ENCODE measurements at places on chromosomes 4 and X. TPM values are rescaled to one million over a fixed set of nuclear protein-coding genes. Genes with fewer than 3 reads are reported as not detected.

The F8A2 gene
- total RNA-seq: not detected

The HPGDS gene
- total RNA-seq: not detected

The HEPH gene
- total RNA-seq: not detected

The RAB40AL gene
- 0.21 TPM for total RNA-seq

The UGT2A1 gene
- not detected for total RNA-seq

The GPRASP2 gene
- total RNA-seq: 1.2 TPM

The HPSE gene
- total RNA-seq: 7.8 TPM

The GAGE13 gene
- total RNA-seq: not detected

GRCh38 chrX:31213941-31214340 is 142.1 kb upstream of the FTHL17 start:
- no peak for DNase-seq

DNA sequence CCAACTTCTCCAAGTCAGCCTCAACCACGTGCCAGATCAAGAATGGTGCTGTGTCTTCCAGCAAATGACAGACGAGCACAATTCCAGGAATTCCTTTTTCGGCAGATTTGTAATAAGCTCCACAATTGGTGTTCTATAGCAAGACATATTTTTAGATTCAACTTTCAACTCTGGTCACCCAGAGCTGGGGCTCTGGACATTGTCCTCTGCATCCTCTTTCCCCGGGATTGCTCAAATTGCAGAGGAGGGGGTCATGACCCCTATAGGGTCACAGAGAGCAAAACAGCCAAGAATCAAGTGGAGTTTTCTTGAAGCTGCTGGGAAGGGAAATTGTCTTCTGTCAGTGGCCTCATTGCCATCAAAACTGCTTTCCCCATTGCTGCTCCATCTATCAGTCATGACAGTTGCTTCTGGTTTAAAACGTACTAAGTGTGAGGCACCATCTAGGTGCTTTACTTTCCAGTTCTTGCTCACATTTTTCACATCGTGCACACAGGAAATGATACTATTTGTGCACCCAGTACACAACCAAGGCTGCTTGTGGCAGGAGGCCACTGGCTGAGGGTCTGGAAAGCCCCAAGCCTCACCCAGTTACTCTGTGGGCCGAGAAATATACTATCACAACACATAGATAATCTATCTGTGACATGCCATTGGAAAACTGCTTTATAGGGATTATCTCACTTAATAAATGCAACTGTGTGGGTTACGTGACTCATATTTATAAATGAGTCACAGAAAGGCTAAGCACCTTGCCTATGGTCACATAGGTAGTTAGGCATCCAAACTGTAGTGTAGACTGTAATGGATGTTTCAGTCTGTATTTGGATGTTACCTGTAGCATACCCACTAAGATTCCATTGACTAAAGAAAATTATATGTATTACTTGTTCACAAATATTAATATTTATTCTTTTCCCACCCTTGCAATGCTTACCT is 91.7 kb upstream of the PHOX2B start:
- peak; percentile 5 for DNase-seq

- no peak for DNase-seq
Measured at GRCh38 chrX:30939928-30940327, 50.9 kb upstream of the TAB3 start.

DNA sequence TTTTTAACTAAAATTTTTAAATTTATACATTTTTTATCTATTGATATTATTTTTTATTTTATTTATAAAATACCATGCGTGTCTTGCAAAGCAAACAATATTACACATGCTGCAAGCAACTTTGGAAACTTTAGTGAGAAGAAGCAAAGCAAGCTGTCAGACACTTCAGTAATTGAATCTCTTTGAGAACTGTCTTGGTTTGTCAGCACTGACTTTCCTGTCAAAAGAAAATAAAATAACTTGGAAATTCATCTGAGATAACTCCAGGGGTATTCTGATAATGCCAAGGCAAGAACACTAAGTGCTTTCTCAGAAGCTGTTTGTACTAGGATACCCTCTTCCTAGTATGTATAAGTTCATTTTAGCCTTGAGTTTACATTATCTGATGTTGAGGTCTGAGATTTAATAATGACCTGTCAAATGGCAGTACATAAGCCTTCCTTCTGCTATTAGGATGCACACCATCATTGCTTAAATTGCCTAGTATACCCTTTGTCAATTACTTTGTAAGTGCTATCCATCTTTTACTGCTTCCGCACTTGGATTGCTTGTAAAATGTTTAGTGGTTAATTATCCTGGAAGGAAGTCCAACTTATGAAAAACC is 624.2 kb upstream of the AGA start:
- no peak for DNase-seq

- DNase-seq: no peak
Measured at GRCh38 chr4:79088946-79089691, 149.9 kb upstream of the PAQR3 start.

GRCh38 chr4:127309369-127310102 is 323.2 kb upstream of the INTU start:
- DNase-seq: no peak

DNA sequence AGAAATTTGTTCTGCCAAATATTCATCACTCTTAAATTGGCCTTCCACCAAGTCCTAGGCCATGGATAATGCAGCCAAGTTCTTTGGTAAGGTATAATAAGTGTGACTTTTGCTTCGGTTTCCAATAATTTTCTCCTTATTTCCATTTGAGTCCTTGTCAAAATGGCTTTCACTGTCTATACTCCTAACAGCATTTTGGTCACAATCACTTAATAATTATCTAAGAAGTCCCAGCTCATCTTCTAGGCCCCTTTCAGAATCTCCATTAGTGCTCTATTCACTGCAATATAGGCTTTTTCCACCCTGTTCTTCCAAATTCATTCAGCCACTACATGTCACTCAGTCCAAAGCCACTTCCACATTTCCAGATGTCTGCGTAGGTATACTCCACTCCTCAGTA is 51.0 kb upstream of the SPIN4 start:
- no peak for DNase-seq

DNA sequence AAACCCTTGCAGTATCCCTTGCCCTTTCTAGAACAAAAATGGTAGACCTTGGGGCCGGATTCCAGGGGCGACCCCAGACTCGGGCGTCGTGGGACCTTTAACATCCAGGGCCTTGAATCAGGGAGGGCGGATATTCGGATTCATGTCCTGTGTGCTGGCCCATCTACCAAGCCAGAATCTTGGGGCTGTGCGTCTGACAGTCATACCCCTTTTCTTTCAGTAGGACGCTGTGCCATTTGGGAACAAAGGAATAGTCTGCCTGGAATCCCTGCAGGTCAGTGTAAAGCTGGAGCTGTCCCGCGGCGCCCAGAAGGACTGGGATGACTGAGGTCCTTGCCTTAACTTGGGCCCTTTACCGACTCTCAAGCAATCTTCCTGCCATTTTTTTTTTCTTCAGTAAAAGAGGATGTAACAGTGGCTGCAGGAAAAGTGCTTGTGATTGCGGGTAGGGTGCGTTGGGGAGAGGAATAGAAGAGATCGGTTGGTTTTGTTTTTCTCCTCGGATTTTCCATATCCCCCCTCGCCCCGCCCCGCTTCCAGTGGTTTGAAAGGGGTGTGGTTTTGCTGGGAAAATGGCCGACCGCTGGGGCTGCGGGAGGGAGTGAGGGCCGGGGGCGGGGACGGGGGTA is 518 bp downstream of the ARMCX1 start:
- no peak for DNase-seq

- DNase-seq: no peak
Measured at GRCh38 chr4:105807496-105807895, 87.8 kb upstream of the NPNT start.

DNA sequence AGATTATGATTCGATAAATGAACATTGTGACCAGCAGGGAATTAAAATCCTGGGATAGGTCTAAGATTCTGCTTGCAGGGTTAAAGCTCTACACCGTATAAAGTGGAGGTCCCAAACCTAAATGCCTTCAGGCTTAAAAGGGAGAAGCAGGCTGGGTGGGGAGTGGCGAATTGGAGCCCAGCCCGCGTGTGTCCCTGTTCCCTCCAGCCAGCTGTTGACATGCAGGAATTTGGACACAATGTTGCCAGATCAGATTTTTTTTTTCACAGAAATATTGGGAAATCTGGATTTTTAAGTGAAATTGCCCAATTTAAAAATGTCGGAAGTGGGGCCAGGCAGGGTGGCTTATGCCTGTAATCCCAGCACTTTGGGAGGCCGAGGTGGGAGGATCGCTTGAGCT is 60.5 kb downstream of the ELF4 start:
- DNase-seq: no peak

GRCh38 chr4:178808106-178808505 is 1365.9 kb upstream of the AGA start:
- no peak for DNase-seq

GRCh38 chr4:146582864-146583263 is 55.8 kb upstream of the POU4F2 start:
- no peak for DNase-seq

GRCh38 chr4:141652161-141652778 is 15.9 kb downstream of the IL15 start:
- no peak for DNase-seq

All from activated naive CD8-positive, alpha-beta T cell treated with anti-CD3 and anti-CD28 coated beads for 36 hours (primary cell).